SK-N-SH (cell line): ENCODE measurements at places on chromosomes 12 and 14.

- no peak for DNase-seq
Measured at GRCh38 chr14:91090743-91091142, 23.1 kb upstream of the DGLUCY start.

GRCh38 chr12:4119157-4119761 lies 154.3 kb upstream of the CCND2 start:
- DNase-seq, result no peak

DNA sequence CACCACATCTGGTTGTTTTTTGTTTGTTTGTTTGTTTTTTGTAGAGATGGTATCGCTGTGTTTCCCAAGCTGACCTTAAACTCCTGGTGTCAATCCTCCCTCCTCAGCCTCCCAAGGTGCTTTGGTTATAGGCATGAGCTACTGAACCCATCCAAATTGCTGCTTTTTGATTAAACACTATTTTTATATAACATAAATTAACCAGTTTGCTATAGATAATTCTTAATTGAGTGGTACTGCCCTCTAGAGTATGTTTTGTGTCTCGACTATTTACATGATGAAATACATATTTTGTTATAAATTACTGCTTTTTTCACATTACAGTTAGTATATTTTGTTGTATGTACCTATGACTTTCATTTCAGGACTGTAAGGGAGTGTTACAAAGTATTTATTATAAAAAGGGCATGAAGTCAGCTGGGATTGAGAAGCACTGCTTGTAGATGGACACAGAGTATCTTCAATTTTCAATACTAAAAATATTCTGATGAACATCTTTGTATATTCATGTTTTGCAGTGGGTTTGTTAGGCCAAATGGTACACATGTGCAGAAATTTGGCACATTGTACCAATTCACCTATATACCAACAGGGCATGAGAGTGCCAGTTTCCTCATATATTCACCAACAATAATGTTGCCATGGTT lies 14.9 kb upstream of the SCAF11 start:
- peak; percentile 14 for DNase-seq

- peak; percentile 84 for DNase-seq
Measured at GRCh38 chr12:48119078-48119833, at the start of gene PFKM. PFKM (plus strand) TSS chr12:48119364; CDS start chr12:48122775, 3,411 bp downstream.

DNA sequence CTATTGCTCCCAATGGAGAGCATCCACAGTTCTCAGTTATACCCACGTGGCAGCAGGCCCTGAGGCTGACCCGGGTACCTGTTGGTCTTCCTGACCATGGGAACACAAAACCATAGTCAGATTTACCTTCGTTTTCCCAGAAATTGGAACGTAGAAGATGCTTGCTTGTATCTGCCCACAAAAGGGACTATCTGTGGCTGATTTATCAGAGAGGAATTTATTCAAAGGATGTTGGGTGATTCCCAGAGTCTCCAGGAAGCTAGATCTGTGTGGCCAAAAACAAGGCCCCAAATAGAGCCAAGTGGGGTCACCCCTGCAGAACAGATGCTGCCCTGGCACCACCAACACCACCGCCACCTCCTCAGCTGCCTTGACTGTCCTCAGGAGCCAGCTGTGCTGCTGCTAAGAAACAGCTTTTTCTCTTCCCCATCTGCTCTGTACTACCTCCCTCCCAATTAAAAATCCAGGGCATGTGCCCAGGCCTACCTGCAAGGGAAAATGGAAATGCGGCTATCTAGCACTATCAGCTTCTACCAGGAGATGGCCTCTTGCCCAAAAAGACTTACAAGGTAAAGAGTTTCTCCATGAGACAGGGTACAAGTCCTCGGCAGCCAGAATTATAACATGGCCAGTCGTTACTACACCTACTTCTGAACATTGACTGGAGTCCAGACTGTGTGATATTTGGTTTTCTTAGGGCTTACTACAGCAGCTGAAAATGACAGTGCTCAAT lies 128.6 kb upstream of the PLEKHG7 start:
- DNase-seq, result no peak

GRCh38 chr12:110597885-110598284 lies 14.8 kb upstream of the PPTC7 start:
- no peak for DNase-seq

GRCh38 chr14:35285168-35286002 lies 6.8 kb upstream of the PSMA6 start:
- DNase-seq, result no peak

DNA sequence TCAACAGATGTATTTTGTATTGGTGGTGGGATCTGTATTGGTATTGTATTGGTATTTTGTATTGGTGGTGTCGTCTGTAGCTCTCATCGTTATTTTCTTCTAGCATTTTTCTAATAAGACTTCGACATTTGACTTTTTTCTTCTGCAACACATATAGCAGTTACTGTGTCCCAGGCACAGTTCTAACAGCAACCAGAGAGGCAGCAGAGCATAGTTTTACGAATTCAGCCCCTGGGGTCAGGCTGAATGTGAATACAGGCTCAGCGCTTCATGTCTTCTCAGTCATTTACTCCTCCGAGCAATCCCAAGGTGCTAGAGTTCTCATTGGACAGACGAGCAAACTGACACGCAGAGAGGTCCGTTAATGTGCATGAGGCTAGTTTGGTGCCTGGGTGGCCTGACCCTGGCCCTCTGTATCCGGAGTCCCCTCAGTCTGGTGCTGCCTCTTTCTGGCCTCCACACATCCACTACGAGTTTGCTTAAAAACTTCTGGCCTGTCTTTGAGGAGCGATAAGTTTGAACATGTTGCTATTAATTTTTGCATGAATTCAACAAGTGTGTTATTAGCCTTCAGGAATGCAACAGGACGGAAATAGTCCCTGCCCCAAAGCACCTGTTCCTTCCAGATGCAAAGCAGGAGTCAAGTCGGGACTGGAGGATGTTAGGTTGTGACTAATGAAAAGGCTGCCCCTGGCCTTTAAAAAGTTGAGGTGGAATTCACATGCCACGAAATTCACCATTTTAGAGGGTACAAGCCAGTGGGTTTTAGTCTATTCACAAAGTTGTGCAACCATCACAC lies 87.0 kb downstream of the GLT1D1 start:
- DNase-seq, result no peak

DNA sequence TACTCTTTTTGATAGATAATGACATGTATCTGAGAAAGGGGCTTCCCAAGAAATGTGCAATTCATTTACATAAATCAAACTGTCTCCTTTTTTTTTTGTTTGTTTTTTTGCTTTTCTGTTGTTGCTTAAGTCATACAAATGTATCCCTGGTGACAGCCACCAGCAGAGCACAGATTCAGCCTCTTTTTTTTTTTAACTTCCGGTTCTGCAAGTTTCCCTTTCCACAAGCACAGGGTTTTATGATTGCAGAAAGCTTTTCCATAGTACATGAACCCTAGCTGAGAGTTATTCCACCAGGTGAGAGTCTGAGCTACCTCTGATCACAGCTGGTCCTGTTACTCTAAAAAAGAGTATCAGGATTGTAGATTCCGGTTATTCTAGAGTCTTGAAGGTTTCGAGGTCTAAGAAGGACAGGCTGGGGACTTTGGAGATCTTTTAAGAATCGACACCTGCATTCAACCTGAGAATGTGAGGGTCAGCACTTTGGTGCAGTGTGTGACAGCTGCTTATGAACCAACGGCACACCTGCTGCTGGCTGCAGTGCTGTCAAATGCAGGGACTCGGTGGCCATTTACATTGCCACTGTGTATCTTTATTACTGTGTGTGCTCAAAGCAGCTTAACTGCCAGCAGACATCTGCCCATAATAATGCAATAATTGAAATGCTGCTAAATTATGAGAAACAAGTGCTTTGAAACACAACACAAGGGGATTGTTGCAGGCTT lies 551.7 kb downstream of the NRXN3 start:
- no peak for DNase-seq

DNA sequence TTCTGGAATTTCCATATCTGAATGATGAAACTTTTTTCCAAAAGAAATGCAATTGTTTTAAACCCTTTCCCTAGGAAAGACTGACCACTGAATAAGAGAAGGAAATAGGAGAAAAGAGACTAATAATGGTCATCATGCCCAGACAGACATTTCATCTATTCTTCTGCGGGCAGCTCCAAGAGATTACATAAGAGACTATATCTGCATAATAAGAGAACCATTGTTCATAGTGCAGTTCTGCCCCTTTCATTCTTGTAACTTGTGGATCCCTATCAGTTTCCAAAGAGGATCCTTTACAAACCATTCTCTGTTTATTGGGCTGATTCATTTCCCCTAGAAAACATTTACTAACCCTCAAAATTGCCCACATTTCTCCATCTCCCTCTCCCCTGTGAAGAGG lies 197.8 kb downstream of the FSCB start:
- no peak for DNase-seq

DNA sequence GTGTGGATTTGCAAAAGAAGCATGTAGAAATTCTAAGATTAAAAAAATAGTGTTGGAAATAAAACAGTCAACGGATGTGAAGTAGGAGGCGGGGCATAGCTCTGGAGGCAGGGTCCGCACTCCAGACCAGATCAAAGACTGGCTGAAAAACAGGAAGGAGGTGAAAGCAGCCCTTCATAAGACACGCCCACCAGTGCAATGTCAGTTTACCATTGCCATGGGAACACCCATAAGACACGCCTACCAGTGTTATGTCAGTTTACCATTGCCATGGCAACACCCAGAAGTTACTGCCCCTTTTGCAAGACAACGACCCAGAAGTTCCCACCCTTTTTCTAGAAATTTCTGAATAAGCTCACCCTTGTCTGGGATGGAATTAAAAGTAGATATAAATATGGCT lies 87.1 kb downstream of the FZD10 start:
- no peak for DNase-seq

GRCh38 chr14:105153331-105153731 lies 15.2 kb downstream of the JAG2 start:
- DNase-seq, result peak; percentile 56

DNA sequence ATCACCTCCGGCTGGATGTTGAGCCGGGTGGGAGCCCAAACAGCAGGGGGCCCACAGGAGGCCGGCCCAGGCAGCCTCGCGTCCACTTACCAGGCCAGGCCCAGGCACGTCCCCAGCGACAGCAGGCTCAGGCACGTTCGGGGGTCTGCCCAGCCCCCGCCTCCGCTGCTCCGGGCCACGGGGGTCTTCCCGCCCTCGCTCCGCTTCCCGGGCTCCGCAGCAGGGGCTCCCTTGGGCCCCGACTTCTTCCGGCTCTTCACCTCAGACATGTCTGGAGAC lies 216 bp downstream of the IKBIP start:
- DNase-seq, result no peak

GRCh38 chr14:34640826-34641225 lies 10.9 kb upstream of the SNX6 start:
- peak; percentile 63 for DNase-seq

GRCh38 chr14:101502761-101503392 lies 58.4 kb upstream of the DIO3 start:
- no peak for DNase-seq

GRCh38 chr12:24233519-24234246 lies 284.2 kb upstream of the SOX5 start:
- no peak for DNase-seq

GRCh38 chr12:23556661-23557060 lies 392.8 kb downstream of the SOX5 start:
- DNase-seq, result no peak

DNA sequence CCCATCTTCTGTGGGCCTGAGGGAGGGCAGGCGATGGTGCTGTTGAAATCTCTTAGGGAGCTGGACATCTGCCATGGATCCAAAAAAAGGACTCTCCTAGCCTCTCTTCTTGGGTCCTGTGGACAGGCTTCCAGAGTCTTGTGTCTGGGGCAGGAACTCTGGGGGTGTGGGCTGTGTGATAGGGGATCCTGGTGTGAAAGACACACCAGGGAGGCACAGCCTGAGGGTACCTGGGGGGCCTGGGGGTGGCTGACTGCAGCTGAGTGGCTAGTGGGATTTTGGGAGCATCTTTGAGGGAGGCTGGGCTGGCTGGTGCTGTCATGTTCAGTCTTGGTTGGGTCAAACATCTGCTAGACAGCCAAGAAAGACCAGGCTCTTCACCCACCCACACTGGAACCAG lies 1.8 kb upstream of the KRT83 start:
- DNase-seq, result no peak

GRCh38 chr12:71871116-71871515 lies 31.6 kb downstream of the TBC1D15 start:
- no peak for DNase-seq
